HFFc6 (cell line): ENCODE measurements at places on chromosomes 6 and 20.

DNA sequence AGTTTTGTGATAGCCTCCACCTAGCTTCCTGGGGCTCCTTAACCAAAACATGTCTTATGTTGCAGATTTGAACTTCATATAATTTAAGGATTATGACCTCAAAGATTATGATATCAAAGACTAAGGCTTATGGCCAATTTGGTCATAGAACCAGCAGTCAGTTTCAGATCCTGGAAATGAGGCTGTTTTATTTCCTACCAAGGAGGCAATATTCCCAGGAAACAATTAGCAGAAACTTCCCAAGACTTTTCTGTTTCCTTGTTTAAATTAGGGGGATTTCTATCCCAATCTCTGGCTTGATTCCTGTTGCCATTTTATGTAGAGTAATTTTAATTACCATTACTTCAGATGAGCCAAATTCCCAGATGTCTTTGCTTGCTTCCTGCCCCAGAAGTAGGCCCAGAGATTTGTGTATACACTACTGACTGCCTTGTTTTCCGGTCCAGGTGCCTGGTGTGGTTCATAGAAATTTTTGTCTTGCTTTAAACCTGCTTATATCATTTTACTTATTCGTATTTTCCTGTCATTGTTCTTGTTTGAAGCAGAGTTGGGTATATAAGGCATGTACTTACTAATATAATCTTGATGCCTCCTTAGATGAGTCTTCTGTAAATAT, 119.2 kb upstream of the TMEM170B start:
- no peak for DNase-seq

GRCh38 chr6:48535582-48536009, 424.6 kb upstream of the PTCHD4 start:
- no peak for DNase-seq

- no peak for DNase-seq
Observed at GRCh38 chr6:119497988-119498727, 148.6 kb upstream of the MAN1A1 start.

DNA sequence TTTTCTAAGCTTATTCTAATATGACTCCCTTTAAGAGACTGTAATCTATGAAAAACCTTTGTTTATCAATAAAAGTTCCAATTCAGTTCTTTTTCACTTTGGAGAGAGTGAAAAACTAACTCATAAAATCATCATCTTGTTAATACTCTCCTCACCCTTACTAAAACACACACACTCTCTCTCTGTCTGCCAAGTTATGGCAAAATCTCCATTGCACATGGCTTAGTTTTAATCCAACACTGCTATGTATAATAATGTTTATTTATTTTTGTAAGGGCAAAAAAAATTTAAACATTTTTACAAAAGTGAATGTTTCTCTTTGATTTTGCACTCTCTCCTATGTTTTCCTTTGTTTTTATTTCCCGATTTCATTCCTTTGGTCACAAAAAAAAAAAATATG, 253.2 kb downstream of the BMP7 start:
- no peak for DNase-seq

DNA sequence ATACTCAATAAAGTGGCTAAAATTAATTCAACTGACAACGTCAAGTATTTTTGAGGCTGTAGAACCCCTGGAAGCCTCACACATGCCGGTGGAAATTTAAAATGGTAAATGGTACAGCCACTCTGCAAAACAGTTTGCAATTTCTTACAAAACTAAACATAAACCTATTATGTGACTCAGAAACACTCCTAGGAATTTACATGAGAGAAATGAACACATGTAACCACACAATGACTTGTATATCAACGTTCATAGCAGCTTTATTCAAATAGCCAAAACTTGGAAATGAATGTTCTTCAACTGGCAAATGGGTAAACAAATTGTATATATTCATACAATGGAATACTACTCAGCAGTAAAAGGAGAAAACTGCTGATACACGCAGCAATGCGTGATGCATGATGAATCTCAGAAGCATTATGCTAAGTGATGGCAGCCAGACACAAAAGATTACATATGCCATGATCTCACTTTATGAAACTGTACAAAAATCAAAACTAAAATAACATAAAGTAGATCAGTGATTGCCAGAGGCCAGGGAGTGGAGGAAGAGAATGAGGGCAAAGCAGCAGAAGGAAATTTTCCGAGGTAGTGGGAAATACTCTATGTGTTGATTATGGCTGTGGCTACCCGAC, 112.5 kb downstream of the FAM50B start:
- no peak for DNase-seq
